ENCODE measurements at places on chromosomes 16 and 17.

DNA sequence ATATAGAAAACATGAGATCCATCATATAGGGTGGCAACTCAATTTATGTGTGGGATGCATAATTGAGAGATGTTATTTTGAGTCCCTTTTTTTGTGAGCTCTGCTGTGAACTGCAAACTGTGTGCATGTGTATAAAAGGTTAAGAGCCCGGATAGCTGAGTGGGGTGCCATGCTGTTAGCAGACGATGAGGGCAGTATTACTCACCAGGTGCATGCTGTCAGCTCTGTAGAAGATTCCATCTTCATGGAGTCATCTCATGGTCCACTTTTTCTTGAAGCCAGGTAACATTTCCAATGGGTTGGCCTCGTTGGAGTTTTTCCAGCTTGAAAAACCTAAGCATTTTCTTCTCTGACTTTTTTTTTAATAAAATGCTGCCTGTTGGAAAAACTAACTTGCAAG is 43.0 kb upstream of the RHBDL3 start:
- no peak for DNase-seq

- no peak for DNase-seq
These were observed 121.3 kb downstream of the TRIM37 start for GRCh38 chr17:58985367-58985766.

DNA sequence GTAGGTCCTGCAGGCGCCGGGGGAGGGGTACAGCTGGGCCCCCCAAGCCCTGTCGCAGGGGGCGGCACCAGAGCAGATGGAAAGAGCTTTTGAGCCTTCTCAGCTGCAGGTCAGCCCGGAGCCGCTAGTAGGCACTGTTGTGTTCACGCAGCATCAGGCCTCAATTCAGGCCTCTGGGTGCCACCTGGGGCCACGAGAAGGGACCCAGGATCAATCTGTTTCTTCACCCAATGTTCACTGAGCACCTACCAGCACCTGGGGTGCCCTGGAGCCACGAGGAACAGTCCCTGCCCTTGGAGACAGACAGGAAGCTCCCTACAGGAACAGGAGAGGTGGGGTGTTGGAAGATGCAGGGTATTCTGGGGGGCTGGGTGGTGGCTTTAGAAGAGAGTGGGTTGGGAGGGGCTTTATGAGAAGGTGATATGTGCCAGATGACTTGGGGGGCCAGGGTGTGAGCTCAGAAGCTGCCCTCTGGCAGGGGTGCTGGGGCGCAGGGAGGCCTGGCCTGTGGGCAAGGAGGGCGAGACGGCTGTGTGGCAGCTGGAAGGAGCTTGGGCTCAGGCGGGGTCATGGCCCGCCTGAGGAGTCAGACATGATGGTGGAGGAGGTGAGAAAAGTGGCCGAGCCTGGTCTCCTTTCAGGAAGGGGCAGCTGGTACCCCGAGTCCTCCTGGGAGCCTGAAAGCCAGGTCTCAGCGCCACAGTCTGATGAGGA is 121.9 kb upstream of the GSE1 start:
- DNase-seq = no peak

DNA sequence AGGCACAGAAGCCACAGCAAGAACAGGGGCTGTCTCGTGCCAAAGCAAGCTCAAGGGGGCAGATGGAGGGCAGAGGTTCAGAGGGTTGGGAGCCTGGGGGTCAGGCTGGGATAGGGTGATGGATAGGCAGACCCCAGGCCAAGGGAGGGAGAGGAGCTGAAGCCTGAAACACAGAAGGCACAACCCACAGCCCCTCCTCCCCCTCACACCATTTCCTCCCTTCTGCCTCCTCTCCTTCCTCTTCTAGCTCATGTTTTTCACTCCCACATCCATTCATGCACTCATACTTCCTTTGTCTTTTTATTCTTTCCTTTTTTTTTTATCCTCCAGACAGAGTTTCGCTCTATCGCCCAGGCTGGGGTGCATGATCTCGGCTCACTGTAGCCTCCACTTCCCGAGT is 61.1 kb downstream of the SOCS1 start:
- DNase-seq = no peak

GRCh38 chr17:42748202-42748907 is 3.5 kb upstream of the EZH1 start:
- no peak for DNase-seq
